ENCODE measurements at places on chromosomes 2 and 18.

DNA sequence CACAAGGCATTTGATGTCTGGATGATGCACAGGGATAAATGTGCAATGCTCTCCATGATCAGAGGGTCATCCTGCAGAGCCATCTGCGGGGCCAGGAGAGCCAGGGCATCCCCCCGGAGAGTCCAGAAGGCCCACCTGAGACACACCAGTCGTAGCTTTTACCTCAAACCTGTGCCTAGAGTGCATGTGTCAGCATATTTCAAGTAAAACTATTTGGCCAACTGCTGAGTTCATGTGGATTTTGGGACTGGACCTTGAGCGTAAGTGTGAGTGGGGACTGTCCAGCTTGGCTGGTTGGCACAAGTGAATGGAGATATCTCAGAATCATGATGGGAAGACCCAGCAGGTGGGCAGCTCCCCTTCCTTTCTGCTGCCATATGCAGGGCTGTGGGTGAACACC, 147.8 kb upstream of the TPO start:
- no peak for DNase-seq

DNA sequence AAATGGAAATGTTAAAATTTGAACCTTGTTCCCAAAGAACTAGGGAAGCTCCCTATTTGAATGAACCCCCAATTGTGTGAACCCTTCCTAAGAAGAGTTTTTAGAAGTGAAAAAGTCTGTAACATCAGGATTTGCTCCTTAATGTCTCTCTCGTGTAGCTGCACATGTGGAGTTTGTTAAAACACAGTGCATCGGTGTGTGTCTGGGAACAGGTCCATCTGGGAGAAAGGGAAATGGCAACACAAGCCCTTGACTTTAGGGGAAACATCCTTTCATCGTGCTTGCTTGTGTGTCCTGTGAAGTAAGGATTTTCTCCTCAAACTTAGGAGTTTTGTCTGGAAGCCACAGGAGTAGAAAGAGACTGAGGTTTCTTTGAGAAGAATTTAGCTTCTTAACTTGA, 203.9 kb downstream of the PRKCE start:
- DNase-seq = no peak

- no peak for DNase-seq
These were observed 97.2 kb downstream of the DTNA start for GRCh38 chr18:34807106-34807796.

DNA sequence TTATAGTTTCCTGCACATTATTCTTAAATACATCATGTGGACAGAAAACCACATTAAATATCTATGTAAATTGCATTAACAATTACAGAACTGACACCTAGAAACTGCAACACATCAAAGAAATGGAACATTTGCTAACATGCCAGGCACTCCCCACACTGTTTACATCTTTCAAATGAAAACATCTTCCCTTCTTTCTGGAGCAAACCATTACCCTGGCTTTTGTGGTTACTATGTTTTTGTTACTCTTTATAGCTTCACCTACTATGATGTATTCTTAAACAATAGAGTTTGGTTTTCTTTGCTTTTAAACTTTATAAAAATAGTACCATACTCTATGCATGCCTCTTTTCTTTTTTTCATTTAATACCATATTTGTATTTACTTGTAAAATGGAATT, 1894.5 kb upstream of the CELF4 start:
- no peak for DNase-seq

DNA sequence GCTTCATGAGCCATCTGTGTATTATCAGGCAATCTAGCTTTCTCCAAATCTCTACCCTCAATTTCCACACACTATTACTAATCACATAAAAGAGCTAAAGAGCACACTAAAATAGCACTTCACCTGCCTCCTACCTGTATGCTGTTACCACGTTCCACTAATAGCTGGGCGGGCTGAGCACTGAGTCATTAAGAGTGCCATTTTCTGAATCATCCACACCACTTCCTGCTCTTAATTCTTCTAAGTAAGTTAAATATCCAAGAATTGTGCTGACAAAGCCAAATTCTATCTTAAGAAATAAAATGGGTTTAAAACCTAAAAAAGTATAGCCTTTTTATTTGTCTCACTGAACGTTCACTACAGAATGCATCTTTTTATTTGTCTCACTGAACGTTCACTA, 35.7 kb downstream of the NOL10 start:
- peak; percentile 31 for DNase-seq

GRCh38 chr2:98445177-98445682, 572 bp downstream of the INPP4A start:
- no peak for DNase-seq

GRCh38 chr2:40072442-40073232, 293.6 kb upstream of the THUMPD2 start:
- no peak for DNase-seq

DNA sequence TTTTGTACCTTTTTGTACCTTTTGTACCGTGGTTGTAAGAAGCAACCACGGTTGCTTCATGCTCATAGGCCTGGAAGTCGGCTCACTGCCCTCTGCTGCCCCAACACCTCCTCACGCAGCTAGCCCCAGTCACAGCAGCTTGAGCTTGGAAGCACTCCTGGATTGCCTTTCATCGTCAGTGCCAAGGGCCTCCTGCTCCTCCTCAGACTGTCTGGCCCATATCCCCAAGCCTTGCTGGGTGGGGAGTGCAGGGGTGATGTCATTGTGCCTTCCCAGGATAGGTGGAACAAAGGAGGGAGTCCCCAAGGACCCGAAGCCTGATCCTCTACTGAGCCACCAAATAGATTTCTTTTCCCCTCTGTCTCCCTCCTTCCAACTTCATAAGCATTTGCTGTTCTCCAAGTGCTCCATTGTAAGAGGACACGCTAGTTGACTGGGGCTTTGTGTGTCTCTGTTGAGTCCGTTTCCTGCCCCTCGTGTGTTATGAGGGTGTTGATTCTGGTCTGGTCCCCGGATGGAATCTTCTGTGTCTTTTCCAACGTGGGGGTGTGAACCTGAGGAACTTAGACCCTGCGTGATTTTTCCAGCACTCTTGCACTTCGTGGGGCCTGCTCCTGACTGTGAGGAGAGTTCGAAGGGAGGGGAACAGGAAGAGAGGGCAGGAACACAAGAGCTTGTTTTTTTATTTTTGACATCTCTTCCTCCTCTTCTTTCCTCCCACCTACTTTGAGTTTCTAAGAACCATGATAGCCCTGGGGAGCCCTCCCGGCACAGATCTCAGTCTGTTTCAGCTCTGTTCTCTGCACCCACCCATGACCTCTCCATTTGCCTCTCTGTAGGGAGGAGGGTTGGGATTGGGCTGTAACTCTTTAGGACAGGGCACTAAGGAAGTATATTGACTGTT, 127.2 kb upstream of the EML6 start:
- DNase-seq = no peak

Data from activated gamma-delta T cell treated with Interleukin-2 at 50 U/mL for 16 hours (primary cell).